ENCODE measurements at places on chromosomes 1 and 21.

DNA sequence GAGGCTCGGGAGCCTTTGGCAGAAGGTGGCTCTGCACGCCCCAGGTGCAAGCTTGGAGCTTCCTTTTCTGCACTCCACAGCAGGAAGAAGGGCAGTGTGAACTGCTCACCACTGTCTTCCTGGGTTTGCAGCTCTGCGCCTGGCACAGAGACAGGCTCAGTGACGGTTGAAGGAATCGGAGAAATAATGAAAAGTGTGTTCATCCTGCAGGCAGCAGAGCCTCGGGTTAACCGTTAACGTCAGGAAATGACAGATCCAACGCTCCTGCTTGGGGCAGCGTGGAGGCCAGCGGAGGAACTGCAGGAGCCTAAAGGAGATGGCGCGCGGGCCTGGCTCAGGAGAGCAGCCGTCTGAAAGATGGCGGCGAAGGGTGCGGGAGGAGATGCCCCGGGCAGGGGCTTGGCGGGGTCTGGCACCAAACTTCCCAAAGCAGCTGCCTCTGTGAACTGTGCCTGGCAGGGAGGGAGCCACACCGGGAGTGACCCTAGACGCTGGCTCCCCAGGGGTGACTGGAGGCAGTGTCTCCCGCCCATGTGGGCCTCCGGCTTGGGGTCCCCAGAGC is 10.9 kb upstream of the SAMD11 start:
- no peak for DNase-seq

DNA sequence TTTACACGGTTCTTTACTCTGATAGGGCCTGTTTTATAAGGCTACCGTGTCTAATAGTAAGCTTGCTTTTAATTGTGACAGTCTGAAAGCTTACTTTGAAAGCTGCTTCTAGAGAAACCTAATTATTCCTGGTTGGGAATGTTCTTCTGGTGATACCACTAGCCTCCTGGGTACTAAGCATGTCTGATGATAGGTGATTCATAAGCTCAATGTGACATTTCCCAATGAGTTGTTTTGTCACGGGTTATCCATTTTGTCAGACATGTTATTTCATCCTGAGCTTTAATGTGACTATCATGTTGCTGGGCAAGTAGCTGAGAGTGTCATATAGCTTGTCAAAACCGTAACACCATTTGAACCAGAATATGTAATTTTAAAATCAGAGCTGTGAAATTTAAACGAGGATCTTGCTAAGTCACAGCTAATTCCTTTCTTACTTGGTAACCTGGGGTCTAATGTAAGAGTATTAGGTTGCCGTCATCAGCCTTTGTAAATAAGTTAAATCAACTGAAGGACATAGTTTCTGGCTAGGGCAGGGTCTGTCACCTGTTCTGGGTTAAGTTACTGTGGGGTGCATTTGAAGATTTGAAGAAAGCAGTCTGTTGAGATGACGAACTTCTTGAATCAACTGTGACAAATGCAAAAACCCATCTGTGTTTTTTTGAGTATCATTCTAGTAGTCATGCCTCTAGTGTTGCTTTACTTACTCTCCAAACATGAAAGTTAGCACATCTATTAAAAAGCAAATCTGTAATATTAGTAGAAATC is 529.2 kb downstream of the USP25 start:
- DNase-seq = no peak

DNA sequence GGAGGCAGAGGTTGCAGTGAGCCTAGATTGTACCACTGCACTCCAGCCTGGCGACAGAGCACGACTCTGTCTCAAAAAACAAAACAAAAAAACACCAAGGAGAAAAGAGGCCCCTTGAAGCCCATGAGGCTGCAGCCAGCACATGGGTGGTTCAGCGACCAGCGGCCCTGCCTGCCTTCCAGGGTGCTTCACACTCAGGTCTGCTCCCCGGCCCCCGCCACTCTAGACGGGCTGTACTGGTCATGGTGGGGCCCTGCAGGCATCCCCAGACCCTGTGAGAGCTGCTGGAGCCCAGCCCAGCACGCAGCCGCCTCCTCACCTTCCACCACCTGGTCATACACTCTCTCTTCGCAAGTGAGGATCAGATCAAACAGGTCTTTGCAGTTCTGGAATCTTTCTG is 4.1 kb upstream of the TMEM240 start:
- no peak for DNase-seq

- no peak for DNase-seq
Measured at GRCh38 chr1:28913786-28914227, 562 bp upstream of the EPB41 start.

DNA sequence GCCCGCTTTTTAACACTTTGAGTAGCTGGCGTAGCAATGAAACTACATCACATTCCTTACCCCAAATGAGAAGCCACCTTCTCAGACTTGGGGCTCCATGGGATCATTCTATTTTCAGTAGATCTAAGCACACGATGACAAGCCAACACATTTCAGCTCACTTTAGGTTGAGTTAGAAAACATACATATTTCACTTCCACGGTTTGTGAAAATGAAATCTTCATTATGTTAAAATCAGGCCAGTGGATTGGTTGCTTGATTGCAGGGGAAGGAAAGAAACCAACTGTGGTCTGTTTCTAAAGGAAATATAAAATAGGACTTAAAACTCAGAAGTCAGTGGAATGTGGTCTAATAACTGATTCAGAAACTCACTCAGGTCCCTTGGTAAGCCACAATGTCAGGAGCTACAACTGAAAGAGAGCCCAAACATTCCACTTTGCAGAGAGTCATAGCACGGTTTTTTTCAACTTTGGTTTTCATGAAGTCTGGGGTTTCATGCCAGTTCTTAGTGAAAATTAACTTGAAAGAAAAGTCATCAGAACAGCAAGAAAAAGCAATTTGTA is 82.3 kb upstream of the TIAM1 start:
- no peak for DNase-seq

DNA sequence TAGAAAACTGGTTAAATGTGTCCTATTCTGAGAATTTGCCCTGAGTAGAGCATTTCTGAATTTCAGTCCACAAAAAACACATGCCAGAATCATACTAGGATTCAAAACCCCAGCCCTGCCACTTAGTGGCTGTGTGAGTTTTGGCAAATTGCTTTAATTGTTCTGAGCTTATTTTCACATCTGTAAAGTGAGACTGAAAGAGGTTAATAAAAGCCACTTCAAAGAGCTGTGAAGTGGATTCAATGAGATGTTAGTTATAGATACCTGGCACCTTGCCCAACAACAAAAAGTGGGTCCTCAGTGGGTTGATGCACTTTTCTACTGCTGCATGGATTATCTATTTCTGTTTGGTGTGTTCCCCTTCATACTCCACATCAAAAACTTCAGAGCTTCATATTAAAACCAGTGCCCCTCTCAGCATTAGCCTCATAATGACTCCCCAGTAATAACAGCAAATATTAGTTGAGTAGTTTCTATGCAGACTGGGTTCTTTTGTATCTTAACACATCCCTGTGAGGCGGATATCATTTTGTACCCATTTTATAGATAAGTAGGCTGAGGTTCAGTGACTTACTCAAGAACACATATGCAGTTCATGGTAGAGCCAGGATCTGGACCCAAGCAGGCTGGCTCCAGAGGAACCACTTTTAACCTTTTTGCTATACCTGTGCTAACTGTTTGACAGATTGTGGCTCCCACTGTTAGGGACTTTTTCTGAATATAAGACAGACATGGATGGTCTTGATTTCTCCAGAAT is 14.2 kb upstream of the ADORA3 start:
- no peak for DNase-seq

GRCh38 chr1:47705517-47706130 is 267.8 kb downstream of the FOXD2 start:
- no peak for DNase-seq

DNA sequence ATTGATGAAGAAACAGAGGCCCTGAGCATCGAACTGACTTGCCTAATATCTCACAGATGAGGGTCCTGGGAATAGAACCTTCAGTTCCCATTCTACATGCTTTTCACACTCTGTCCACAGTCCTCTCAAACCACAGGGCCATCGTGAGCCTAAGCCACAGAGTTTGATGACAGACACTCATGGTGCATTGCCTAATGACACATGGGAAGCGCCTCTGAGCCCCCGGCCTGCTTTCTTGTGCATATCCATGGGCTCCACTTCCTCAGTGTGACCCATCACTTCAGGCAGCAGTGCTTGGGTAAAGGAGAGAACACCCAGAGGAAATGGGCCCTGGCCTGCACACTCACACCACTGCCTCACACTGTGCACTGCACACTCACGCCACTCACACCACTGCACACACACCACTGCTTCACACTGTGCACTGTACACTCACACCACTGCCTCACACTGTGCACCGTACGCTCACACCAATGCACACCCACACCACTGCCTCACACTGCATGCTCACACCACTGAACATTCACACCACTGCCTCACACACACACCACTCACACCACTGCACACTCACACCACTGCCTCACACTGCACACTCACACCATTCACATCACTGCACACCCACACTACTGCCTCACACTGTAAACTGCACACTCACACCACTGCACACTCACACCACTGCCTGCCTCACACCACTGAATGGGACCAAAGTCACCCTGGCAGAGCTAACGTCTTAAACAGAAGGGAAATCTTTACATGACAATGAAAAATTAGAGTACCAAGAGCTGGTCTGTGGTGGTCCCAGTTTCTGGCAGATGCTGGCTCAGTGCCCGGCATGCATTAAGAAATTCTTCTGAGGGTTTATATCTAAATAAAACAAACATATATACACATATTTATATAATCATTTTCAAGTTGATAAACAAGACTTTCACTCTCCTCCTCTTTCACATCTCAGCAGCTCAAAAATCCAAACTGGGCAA is 53.0 kb downstream of the KANK4 start:
- DNase-seq = no peak

GRCh38 chr1:161177112-161177935 is at the start of gene B4GALT3:
TSS of gene B4GALT3 (minus strand) at chr1:161177507. CDS start at chr1:161176060, 1,447 bp downstream.
- DNase-seq = peak; percentile 88

GRCh38 chr1:116988908-116989307 is 12.7 kb upstream of the CD101 start:
- no peak for DNase-seq

- no peak for DNase-seq
Measured at GRCh38 chr1:97740891-97741290, 179.9 kb downstream of the DPYD start.

- no peak for DNase-seq
Measured at GRCh38 chr1:208318150-208318734, 74.1 kb upstream of the PLXNA2 start.

DNA sequence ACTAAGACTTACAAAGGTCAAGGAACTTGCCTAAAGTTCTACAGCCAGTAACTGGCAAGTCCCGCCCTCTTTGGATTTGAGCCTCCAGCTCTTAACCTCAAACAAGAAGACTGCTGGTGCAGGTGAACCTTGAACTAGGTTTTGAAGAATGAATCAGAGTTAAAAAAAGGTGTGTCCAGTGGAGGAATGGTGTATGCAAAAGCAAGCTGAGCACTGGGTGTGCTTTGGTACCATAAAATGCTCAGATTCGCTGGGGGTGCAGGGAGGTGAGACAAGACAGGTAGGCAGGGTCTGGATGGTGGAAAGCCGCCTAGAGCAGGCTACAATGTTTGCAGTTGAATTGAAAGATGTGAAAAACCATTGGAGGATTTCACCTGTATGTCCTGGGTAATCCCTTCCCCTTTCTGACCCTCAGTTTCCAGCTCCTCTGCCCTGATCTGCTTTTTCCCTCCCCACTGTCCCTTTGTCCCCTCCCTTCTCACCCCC is 39.8 kb downstream of the FOXD2 start:
- DNase-seq = no peak

GRCh38 chr1:37989361-37989930 is 376 bp downstream of the SF3A3 start:
- no peak for DNase-seq

- no peak for DNase-seq
Measured at GRCh38 chr1:168972887-168973286, 133.6 kb upstream of the ATP1B1 start.

DNA sequence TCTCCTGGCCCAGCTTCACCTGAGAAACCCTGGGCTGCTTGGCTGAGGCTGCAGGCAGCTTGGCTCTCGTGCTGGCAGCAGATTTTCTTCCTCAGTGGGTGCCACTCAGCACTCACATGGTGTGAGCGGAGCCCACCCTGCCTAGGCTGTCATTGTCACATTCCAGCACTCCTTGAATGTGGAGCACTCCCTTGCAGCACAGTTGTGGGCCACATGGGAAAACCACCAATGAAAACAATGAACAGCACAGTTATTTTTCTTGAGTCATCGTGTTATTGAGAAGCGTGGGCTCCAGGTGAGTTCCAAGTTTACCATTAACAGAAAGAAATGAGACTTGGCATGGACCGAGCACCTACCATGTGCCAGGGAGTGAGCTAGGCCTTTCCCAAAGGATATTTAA is 27.2 kb upstream of the TRIM67 start:
- no peak for DNase-seq

GRCh38 chr1:179124873-179125272 is 43.0 kb downstream of the TOR3A start:
- DNase-seq = no peak

DNA sequence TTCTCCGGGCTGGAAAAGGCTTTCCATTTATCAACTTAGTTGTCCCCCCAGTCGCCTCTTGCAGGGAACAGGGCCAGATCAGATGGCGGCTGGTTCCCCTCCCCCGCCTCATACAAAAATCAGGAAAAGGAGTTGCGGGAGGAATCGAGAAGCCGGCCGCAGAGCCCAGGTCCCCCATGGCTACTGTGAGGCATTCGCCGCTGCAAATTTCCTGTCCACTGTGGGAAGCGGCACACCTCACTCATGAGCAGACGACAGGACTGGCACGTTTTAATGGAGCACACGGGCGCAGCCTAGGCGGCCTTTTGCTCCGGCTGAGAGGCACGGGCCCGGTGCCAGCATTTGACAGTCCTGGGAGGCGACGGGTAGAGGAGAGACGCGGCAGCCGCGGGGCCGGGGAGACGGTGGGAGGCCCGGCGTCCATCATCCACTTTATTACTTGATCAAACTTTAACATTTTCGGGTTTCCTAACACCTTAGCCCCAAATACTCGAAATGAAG is 1.1 kb downstream of the GNG4 start:
- no peak for DNase-seq

GRCh38 chr1:109204484-109204883 is 9.2 kb upstream of the SARS1 start:
- DNase-seq = no peak

DNA sequence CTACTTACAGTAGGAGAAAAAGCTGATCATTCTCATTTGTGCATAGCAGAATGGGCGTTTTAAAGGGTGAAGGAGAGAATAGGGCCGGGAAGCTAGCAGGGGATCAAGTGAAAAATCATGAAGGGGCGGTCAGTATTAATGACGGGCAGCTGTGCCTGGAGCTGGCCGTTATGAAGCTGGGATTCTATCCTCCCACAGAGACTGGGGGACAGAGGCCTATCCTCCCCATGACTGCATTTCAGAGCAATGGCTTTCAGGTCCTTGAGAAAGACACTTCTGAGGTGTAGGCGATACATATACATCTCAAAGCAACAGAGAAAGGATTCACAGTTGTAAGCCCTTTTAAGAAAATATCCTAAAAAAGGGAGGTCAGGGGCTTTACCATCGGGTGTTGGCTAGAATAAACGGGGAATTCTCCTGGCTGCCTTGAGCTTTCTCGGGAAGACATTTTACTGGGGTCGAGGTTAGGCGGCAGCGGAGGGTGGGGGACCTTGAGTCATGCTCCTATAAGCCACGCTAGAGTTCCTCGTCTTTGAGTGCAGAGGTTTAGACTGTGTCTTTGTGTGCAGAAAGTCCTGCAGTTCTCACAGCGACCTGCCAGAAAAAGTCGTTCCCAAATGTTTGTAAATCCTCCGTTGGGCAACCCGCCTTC is 559 bp upstream of the MTARC2 start:
- no peak for DNase-seq

Measured in activated CD8-positive, alpha-beta memory T cell treated with anti-CD3 and anti-CD28 coated beads for 4 hours (primary cell).